ENCODE measurements at places on chromosomes 7 and 10. TPM values are rescaled to one million over a fixed set of nuclear protein-coding genes. Genes with fewer than 3 reads are reported as not detected.

- no peaks in the 10 kb centered on the region for H3K27me3 ChIP-seq
- no peaks in the 10 kb centered on the region for H3K36me3 ChIP-seq
- no peaks in the 10 kb centered on the region for H3K4me1 ChIP-seq
- DNase-seq: no peak
- no peak overlapping the region for H3K4me3 ChIP-seq
Measured at GRCh38 chr7:1939434-1940401, 269.6 kb downstream of the ELFN1 start.

The OPALIN gene
- total RNA-seq: not detected

The PIK3CG gene
- total RNA-seq: not detected

- H3K36me3 ChIP-seq: no peaks in the 10 kb centered on the region
- no peak overlapping the region for H3K4me3 ChIP-seq
- H3K27me3 ChIP-seq: no peaks in the 10 kb centered on the region
Measured at GRCh38 chr7:1915326-1915725, 245.2 kb downstream of the ELFN1 start.

DNA sequence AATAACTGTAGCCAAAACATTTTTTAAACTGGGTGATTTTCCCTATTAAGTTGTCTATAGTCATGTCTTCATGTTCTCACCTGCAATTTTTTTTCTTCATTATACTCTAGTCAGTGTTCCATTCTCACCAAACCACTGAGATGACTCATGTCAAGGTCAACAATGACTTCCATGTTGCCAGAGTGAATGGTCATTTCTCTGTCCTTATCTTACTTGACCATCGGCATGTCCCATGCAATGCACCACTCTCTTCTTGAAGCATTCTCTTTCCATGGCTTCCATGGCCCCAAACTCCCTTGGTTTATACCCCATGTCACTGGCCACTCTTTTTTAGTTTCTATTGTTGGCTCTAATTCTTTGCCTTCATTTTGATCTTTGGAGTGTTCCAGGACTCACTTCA lies 173.9 kb downstream of the PPP1R17 start:
- H3K36me3 ChIP-seq: no peaks in the 10 kb centered on the region
- no peak overlapping the region for H3K27ac ChIP-seq
- H3K4me1 ChIP-seq: no peaks in the 10 kb centered on the region
- no peak overlapping the region for H3K4me3 ChIP-seq
- peaks cover 27% of the 10 kb centered on the region for H3K27me3 ChIP-seq
- DNase-seq: no peak

DNA sequence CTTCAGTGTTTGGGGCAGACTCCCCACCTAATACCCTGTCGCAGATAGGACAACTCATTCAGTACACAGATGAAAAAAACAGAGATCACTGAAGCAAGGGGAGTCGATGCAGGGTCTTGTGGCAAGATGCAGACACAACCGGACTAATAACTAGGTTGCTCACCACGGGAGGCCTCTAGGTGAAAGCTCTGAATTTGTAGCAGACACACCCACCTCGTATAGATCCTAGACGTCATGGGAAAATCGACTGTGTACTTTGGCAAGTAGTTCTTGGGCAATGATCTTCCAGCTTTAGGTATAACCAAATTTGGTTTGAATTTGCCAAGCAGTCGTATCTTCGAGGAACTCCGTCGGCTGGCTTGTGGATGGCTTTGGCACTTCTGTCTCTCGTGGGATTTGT lies 88.1 kb downstream of the TCF7L2 start:
- 0 out of 2 replicates have a peak overlapping the region, but pooled peaks have one; percentile 16 for H3K27ac ChIP-seq
- DNase-seq: no peak
- peaks cover 15% of the 10 kb centered on the region for H3K36me3 ChIP-seq
- H3K27me3 ChIP-seq: no peaks in the 10 kb centered on the region
- peaks cover 28% of the 10 kb centered on the region for H3K4me1 ChIP-seq

GRCh38 chr10:33234831-33235237 lies 99.6 kb downstream of the NRP1 start:
- no peaks in the 10 kb centered on the region for H3K27me3 ChIP-seq
- H3K27ac ChIP-seq: no peak overlapping the region

The ALOX5 gene
- total RNA-seq: 5.7 TPM

DNA sequence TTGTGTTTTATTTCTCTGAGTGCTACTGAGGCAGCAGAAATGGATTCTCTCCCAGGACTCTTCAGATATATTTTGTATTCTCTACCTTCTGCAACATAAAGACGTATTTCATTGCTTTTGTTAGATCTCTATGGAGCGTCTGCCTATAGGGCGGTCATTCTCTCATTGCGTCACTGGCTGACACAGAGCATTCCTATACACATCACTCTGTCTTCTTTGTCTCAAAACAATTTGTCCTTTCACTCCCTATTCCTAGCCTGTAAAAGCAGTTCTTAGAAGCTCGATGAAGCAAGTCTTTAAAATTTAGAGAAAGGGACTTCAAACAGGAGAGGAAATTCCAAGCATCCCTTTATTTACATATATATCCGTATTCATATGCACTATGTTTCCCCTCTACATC lies 120.6 kb downstream of the CPED1 start:
- 0 out of 2 replicates have a peak overlapping the region, but pooled peaks have one; percentile 7 for H3K4me3 ChIP-seq
- peaks cover 11% of the 10 kb centered on the region for H3K4me1 ChIP-seq
- H3K27me3 ChIP-seq: no peaks in the 10 kb centered on the region
- H3K36me3 ChIP-seq: no peaks in the 10 kb centered on the region
- H3K27ac ChIP-seq: no peak overlapping the region

- H3K27ac ChIP-seq: no peak overlapping the region
- no peaks in the 10 kb centered on the region for H3K4me1 ChIP-seq
- H3K27me3 ChIP-seq: no peaks in the 10 kb centered on the region
- H3K4me3 ChIP-seq: no peak overlapping the region
- no peaks in the 10 kb centered on the region for H3K36me3 ChIP-seq
Measured at GRCh38 chr7:128424686-128425275, 15.0 kb upstream of the IMPDH1 start.

The INHBA gene
- total RNA-seq: 0.94 TPM

DNA sequence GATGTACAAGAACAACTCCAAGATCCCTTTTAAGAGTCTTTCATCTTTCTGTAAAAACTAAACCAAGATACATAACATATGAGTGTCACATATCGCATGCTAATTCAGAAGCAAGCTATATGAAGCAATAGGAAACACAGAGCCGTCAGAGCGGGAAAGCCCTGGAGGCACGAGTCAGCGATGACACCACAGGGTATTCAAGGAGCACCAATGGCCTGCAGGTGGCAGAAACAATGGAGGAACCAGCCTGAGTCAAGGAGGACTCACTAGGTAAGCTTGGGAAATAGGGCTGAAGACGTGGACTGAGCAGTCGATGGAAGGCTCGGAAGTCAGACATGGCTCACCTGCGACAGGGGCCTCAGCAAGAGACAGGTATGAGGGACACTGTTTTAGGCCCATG lies 214.4 kb downstream of the FAM107B start:
- peak; percentile 59 for DNase-seq
- no peak overlapping the region for H3K4me3 ChIP-seq
- H3K27me3 ChIP-seq: no peaks in the 10 kb centered on the region
- H3K4me1 ChIP-seq: peaks cover 23% of the 10 kb centered on the region
- H3K27ac ChIP-seq: no peak overlapping the region
- H3K36me3 ChIP-seq: no peaks in the 10 kb centered on the region

All from GM23338 (cell line).